ENCODE measurements at places on chromosomes 11 and 22.

GRCh38 chr11:72525466-72525865, 91.1 kb upstream of the CLPB start:
- DNase-seq = no peak

DNA sequence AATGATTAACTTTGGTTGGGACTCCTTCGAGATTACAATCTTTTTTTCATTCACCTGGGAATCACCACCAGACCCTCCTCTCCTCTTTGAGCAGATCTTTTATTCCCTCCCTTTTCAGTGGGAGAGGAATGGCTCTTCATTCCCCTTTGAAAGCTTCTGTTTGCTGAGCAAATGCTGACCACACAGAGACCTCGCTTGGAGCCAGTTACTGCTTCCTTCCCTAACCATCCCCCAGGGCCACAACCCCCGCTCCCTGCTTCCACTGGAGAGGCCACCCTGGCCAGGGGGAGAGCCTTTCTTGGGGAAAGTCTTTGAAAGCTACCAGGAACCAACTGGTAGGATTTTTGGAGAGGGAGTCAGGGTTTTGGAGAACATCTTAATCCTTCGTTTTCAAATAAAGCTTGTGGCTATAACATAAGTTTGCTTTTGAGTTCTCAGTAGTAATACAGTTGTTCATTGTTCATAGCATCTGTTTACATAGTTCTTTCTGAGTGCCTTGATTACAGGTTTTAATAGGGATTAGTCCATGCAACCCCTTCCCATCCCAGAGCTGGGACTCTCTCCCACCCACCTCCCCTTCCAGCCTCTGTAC, 138.4 kb downstream of the DBX1 start:
- no peak for DNase-seq

DNA sequence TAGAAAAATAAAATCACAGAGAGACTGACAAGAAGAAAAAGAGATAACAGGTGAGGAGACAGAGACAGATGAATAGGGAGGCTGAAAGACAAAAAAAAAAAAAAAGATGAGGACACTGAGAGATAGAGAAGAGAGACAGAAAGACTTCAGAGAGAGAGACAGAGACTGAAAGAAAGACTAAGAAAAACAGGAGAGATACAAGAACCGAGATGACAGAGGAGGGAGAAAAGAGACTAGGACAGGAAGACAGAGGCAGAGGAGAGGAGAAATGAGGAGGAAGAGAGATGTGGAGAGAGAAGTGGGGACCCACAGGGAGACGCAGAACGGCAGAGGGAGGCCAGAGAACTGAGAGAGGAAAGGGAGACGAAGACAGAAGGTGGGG, 771 bp downstream of the GPR83 start:
- DNase-seq = no peak

- no peak for DNase-seq
Observed at GRCh38 chr22:22849640-22850610, 37.7 kb upstream of the IGLL5 start.

DNA sequence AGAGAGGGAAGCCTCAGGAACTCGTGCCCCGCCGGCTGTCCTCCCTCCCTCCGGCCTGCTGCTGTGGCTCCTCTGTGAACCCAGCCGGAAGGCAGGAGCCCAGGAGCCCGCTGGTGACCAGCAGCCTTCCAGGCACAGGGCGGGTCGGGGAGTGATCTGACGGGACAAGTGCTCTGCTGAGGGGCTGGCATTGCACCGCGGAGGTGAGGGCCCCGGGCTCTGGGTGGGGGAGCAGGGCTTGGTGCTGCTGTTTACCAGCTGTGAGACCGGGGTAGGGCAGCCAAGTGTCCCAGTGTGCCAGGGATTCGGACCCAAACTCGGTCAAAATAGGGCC, 53.3 kb downstream of the FLRT1 start:
- no peak for DNase-seq

- no peak for DNase-seq
Observed at GRCh38 chr22:29090039-29090438, 17.2 kb downstream of the KREMEN1 start.

Measured in mesenchymal stem cell (in vitro differentiated cells and primary cell).